Activated CD4-positive, alpha-beta T cell treated with anti-CD3 and anti-CD28 coated beads, Interleukin-2, amount 10 ng/mL, durations not matched to agents 7 days and 5 days (primary cell): ENCODE measurements at places on chromosomes 3 and 15.

DNA sequence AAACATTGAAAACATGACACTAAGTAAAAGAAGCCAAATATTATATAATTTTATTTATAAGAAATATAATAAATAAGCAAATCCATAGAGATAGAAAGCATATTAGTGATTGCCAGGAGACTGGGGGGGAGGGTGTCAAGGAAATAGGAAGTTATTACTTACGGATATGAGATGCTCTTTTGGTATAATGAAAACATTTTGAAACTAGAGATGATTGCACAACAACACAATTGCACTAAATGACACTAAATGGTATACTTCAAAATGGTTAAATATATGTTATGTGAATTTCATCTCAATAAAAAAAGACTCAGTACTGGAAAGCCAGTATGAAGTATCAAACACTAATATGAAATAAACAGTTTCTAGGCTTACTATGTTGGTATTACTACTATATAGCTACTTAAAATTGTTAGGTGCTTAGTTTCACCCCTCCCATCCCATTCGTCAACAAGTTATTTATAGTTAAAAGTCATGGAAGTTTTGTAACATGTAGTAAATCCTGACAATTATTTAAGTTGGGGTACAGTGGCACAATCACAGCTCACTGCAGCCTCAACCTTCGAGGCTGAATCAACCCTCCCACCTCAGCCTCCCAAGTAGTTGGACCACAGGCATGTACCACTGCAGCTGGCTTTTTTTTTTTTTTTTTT, 43.7 kb downstream of the STAG1 start:
- DNase-seq: no peak

GRCh38 chr3:121870717-121871116, 23.5 kb upstream of the SLC15A2 start:
- DNase-seq: no peak

- no peak for DNase-seq
Measured at GRCh38 chr3:51198477-51198876, 186.6 kb upstream of the MANF start.

- no peak for DNase-seq
Measured at GRCh38 chr15:42729409-42729808, 7.5 kb downstream of the CDAN1 start.

- DNase-seq: no peak
Measured at GRCh38 chr3:128066114-128066513, 13.9 kb downstream of the SEC61A1 start.

- DNase-seq: no peak
Measured at GRCh38 chr15:25183581-25184251, 228.9 kb downstream of the SNRPN start.

DNA sequence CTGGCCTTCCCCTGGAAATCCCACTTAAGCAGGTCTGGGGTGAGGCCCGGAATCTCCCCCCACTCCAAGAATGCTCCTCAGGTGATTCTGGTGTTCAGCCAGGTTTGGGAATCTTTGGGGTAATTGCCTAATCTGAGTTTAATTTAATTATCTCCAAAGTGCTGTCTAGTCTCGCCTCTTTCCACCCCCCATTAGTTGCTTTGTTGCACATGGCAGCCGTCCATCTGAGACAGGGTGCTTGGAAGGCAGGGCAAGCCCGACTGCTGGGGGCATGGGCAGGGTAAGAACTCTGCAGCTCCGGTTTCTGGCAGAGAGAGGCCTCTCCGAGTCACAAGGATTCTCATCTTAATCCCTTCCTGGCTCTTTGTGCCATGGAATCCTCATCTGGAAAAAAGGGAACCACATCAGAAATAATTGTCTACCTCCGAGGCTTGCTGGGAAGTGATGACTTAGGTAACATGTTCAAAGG, 15.0 kb downstream of the IL17RD start:
- no peak for DNase-seq

- DNase-seq: no peak
Measured at GRCh38 chr3:124831628-124832199, 55.5 kb downstream of the ITGB5 start.

DNA sequence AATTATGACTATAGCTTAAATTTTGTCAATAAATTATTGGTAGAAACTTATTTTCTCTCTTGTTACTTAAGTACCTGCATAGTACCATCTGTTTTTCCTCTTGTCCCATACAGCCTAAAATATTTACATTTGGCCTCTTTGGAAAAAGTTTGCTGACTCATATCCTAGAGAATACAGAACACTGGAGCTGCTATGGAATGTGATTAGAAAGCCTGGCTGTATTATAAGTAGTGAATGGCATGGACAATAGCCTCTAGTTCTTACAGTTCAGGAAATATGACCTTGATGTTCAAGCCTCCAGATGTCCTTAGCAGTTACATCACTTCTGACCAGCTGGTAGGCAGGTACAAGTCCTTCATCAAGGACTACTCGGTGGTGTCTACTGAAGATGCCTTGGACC, 28.3 kb downstream of the ST8SIA2 start:
- DNase-seq: no peak

- DNase-seq: no peak
Measured at GRCh38 chr3:178203165-178203564, 333.1 kb upstream of the KCNMB2 start.

- no peak for DNase-seq
Measured at GRCh38 chr15:44029940-44030568, 165.0 kb downstream of the FRMD5 start.

- DNase-seq: no peak
Measured at GRCh38 chr3:157683668-157684067, 180.5 kb upstream of the VEPH1 start.

DNA sequence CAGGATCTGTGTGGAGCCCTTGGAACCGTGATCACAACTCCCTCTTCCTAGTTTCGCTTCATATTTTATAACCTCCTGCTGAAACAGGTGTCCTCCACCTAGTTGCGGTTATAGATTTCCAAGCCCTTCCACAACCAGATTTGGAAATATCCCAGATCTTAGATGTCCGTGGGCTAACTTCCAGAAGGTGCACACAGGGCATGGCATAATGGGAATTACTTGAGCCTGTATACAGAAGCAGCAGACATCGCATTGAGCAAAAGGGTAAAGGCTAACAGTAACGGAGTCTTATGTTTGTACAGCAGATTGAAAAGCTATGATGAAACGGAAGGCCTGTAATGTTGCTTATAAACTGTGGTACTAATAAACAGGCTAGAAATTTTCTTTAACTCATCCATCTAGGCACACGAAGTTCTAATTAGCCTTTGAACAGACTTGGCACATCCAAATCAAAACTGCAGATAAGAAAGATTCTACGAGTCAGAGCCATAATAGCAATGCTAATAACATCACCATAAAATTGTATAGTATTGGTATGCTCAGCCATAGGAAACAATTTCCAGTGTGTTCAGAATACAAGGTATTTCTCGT, 1.2 kb upstream of the USF3 start:
- DNase-seq: no peak

- no peak for DNase-seq
Measured at GRCh38 chr3:149128821-149129220, 617 bp upstream of the HPS3 start.

GRCh38 chr3:52454250-52454937, 553 bp upstream of the TNNC1 start:
- DNase-seq: no peak

GRCh38 chr3:12894629-12895028, 53.3 kb upstream of the RPL32 start:
- no peak for DNase-seq

DNA sequence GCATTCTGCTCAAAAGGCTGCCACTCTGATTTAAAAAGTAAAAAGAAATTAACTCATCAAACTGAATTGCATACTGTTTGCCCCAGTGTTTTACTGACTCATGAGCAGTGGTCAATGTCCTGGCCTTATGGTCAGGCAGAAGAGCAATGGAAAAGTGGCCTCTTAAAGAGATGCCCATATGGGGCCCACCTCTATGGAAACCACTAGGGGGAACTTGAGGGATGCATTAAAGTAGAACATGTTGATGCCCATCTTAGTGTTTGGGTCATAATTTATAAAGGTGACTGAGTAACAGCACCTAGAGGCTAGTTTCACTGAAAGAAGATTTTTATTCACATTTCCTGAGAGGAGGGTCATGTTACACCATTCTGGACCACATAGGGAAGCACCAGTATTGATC, 66.5 kb upstream of the RNU6-1 start:
- DNase-seq: no peak

DNA sequence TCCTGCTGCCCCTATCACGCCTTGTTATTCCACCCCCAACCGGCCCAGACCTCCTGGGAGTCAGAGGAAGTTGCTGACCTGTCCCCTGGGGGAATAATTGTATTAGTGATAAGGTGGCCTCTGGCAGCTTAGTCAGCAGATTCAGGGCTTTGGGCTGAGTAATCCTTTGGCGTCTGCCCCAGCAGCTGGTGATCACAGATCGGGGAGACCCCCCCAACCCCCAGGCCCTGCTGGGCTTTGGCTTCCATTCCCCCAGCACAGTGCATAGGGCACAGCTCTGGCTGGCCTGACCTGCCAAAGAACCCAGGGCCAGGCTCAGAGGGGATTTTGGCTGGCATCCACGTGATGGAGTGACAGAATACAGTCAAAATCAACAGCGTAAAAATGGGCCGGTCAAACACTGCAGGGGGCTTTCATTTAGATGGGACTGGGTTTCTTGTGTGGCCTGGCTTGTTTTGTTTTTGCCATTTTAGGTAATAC, 3.9 kb upstream of the NR2E3 start:
- no peak for DNase-seq

GRCh38 chr15:38004218-38004861, 69.9 kb downstream of the TMCO5A start:
- no peak for DNase-seq

DNA sequence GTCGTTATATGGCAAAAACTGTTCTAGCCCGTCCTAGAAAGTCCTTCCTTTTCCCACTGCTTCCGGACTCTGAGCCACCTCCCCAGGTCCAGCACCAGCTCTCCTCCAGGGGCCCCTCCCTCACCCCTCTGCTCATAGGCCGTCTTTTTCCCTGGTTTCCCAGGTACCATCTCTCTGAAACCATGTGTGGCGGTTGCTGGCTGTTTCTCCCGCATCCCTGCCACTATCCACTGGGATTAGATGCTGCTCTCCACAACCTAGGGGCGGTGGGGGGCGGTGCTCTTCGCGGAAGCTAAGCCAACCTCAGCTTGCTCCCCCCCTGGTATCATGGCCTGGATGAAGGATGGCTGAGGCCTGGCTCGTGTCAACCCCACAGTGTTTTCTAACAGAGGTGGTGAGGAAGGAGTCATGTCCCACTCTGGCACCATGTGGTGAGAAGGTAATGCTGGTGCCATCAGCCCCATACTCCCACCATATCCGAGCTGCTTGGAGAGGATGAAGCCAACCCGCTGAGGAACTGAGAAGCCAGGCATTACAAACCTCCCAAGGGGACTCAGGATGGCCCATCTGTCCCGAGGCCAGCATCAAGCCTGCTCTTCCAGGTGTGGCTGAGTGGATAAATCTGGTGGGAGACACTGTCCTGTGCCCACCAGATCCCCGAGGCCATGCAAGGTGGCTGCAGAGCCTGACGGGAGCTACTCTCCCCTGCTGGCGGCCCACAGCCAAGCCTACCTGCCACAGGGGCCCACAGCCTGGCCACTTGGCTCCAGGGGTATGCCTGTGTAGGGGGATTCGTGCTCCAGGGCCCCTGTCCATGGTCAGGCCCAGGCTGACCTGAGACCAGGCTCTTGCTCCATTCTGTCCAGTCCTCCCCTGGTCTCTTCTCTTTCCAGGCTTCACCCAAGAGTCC, 27.9 kb upstream of the SLC41A3 start:
- DNase-seq: no peak

DNA sequence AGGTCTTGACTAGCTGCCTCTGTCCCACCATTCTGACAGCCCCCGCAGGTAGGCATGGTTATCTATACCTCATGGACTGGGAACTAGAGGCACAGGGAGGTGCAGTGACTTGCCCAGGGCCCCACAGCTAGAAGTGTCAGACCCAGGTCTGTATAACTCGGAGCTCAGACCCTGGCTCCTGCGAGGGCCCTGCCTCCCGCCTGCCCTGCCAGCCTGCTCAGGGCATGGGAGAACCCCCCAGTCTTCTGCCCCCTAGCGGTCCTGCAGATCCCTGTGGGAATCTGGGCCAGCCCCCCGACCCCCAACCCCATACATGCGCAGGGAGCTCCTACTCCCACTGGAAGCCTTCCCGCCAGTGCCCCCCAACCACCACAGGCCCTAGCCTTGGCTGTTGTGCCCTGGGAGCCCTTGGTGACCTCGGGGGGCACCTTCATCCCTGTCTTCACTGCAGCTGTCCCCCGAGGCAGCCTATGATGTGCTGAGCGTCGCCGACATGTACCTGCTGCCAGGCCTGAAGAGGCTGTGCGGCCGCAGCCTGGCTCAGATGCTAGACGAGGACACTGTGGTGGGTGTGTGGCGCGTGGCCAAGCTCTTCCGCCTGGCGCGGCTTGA, 6.9 kb downstream of the ABTB1 start:
- DNase-seq: no peak

- DNase-seq: no peak
Measured at GRCh38 chr15:101600035-101600434, 52.1 kb downstream of the TM2D3 start.

- DNase-seq: no peak
Measured at GRCh38 chr3:23183731-23184130, 19.4 kb upstream of the UBE2E2 start.

- no peak for DNase-seq
Measured at GRCh38 chr15:26631894-26632293, 141.0 kb downstream of the GABRB3 start.

GRCh38 chr3:17655743-17656142, 86.7 kb downstream of the TBC1D5 start:
- DNase-seq: no peak

DNA sequence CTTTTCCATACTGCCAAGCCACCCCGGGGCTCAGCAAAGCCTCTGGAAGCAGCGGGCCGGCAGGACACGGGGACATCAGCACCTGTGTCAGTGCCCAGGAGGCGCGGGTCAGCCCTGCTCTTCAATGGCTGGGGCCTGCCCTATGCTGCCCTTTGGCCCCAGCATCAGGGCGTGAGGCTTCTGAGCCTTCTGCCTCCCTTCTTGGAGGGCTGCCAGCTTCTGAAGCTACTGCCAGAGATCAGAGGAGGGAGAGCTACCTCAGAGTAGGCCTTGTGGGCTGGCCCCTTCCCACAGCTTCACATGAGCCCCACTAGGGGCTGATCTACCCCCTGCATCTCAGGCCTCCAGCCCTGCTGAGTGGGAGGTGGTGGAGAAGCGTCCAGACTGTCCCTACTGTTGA, 13.0 kb upstream of the TMEM115 start:
- DNase-seq: no peak

- DNase-seq: no peak
Measured at GRCh38 chr3:173945806-173946205, 548.3 kb downstream of the NLGN1 start.
